ENCODE measurements at places on chromosomes 2 and 18. TPM values are rescaled to one million over a fixed set of nuclear protein-coding genes. Genes with fewer than 3 reads are reported as not detected.

KLF7 gene
- total RNA-seq = 21.3 TPM

ASAP2 gene
- 0.20 TPM for total RNA-seq

IL36A gene
- 0.32 TPM for total RNA-seq

INSIG2 gene
- 27.6 TPM for total RNA-seq

All from T-helper 1 cell treated with Interleukin-12 subunit alpha and Interleukin-12 subunit beta and Interleukin-4 antibody, amounts not matched to agents 30 ng/mL and 1 ng/mL, for 36 hours (primary cell).